ENCODE measurements at places on chromosomes 11 and 22. TPM values are rescaled to one million over a fixed set of nuclear protein-coding genes. Genes with fewer than 3 reads are reported as not detected.

Gene OR51I1
- not detected for total RNA-seq

DNA sequence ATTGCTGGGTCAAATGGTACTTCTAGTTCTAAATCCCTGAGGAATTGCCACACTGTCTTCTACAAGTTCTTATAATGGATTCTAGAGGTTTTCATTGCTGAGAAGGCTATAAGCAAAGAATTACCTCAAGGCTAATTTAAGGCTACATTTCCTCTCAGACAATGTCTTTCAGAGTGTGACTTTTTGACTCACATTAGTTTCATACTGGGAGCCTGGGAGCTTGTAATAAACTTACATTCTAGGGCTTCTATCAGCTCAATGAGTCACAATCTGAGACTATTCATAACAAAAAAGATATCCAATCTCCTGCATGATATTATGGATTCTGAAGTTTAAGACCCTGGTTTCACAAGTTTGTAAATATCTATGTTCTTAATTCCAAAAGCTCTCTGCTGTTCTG, 408.7 kb downstream of the LRRC4C start:
- no peak for DNase-seq

- no peak for DNase-seq
These were observed 190.2 kb downstream of the SWAP70 start for GRCh38 chr11:9853929-9854552.

GRCh38 chr11:77966338-77966737, 28.1 kb downstream of the INTS4 start:
- DNase-seq = no peak

GRCh38 chr22:39251762-39252460, 7.1 kb upstream of the PDGFB start:
- DNase-seq = no peak

DNA sequence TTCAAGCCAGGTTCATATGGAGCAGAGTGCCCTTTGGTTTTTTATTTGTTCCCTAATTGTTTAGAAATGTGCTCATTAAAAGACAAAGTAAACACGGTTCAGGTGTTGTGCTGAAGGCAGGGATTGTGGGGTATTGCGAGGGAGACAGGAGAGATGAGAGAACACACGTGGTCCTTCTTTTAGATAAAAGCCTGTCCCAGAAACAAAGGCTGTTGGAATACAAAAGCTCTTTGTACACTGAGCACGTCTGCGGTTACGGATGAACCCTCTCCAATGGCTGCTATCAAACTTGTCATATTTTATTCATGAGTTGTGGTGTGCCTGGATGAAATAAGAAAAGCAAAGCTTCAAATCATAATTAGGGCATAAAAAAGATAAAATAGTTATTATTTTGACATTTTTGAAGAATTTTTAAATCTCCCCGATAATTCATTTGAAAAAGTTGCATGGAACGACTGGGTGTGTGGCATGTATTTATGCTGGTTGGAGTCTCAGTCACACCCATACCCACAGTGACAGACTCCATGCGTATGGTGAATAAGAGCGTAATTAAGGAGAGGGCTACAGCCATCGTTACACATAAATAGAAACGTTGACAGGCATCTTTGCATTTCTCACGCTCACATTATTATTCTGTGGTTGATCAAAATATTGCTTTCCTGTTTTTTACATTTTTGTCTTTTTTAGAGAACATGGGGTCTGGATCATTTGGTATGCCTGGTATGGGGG, 92.9 kb downstream of the NELL1 start:
- no peak for DNase-seq

GRCh38 chr11:27692781-27693180, 7.5 kb downstream of the BDNF start:
- DNase-seq = no peak

GRCh38 chr11:22734628-22735345, 68.4 kb downstream of the GAS2 start:
- DNase-seq = no peak

DNA sequence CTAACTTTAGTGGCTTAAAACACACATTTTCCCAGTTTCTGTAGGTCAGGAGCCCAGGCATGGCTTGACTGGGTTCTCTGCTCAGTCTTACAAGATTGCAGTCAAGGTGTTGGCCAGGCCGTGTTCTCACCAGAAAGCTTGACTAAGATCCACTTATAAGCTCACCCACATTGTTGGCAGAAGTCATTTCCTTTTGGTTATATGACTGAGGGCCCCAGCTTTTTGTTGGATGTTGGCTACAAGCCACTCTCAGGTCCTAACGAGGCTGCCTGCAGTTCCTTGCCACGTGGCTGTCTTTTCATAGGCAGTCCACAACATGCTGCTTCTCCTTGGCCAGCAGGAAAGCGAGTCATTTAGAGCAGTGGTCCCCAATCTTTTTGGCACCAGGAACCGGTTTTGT, 79.3 kb upstream of the CRTAM start:
- DNase-seq = no peak

DNA sequence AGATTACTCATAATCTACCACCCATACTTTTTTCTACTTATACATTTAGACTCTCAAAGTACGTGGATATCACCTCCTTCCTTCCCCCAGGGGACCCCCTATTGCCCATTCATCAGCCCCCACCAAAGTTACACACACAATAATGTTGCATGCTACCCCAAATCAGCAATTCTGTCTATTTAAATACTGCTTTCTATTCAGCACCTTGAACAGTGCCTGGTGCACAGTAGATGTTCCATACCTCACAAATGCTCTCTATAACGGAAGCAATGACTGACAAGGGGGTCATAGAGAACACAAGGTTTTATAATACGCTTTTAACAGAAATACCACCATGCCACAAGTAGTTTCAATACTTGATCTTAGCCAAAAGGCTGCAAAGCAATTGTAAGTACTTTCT, 370.7 kb downstream of the MIAT start:
- no peak for DNase-seq

Measured in dermis microvascular lymphatic vessel endothelial cell (primary cell).